ENCODE measurements at places on chromosomes 1 and 21.
A peak's percentile ranks its signal among the peaks of the same experiment; 100 is the strongest.

DNA sequence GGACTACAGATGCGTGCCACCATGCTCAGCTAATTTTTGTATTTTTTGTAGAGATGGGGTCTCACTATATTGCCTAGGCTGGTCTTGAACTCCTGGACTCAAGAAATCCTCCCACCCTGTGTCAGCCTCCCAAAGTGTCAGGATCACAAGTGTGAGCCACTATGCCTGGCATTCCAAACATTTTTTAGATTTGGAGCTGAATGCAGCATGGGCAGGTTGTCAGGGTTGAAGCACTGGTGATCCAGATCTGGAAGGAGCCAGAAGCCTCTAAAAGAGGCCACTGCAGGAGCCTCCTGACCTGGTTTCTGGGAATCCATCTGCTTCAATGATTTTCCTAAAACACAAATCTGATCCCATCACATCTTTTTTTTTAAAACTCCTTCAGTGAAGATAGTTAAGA lies 1.8 kb upstream of the CTPS1 start:
- H3K4me3 ChIP-seq, result no peak overlapping the region
- H3K27me3 ChIP-seq, result no peaks in the 10 kb centered on the region
- no peak overlapping the region for H3K27ac ChIP-seq
- H3K36me3 ChIP-seq, result peaks cover 6% of the 10 kb centered on the region
- peaks cover 37% of the 10 kb centered on the region for H3K4me1 ChIP-seq

DNA sequence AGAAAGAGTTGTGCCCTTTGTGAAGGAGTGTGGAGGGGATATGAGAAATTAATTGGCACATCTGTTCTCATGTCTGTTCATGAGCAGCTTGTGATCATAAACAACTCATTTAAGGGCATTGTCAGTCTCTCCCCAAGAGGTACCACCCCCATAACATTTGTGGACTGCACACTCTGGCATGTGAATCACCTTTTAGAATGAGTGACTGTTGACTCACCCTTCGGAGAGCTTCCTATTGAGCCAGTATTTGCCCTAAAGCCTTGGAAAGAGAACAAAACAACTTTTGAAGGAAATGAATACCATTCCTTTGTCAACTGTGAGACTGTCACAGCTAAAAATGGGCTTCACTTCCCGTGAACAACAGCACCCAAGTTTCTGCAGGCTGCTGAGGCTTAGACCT lies 27.5 kb upstream of the MYSM1 start:
- no peaks in the 10 kb centered on the region for H3K27me3 ChIP-seq
- peaks cover 17% of the 10 kb centered on the region for H3K4me1 ChIP-seq
- no peak overlapping the region for H3K4me3 ChIP-seq
- H3K36me3 ChIP-seq, result no peaks in the 10 kb centered on the region
- no peak overlapping the region for H3K27ac ChIP-seq

DNA sequence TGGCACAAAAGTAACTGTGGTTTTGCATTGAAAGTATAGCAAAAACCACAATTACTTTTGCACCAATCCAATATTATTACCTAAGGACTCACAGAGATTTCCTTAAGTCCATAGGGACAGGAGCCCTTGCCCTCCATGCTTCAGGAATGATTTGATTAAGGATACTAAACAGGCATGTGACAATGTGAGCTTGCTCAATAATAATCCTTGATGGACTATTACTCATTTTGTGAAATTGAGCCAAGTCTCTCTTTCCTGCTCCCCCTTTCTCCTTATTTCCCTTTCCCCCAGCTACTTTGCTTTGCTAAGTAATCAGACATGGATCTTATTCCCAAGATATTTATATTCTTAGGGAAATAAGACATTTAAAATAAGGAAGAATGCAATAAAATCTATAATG lies 21.6 kb upstream of the RGL1 start:
- no peak overlapping the region for H3K4me3 ChIP-seq
- no peaks in the 10 kb centered on the region for H3K36me3 ChIP-seq
- H3K4me1 ChIP-seq, result no peaks in the 10 kb centered on the region
- H3K27ac ChIP-seq, result no peak overlapping the region

GRCh38 chr1:229266274-229266673 lies 4.6 kb upstream of the RAB4A start:
- no peak overlapping the region for H3K4me3 ChIP-seq
- H3K27me3 ChIP-seq, result no peaks in the 10 kb centered on the region
- no peak for ATAC-seq
- H3K4me1 ChIP-seq, result peaks cover 5% of the 10 kb centered on the region
- no peaks in the 10 kb centered on the region for H3K36me3 ChIP-seq
- H3K27ac ChIP-seq, result no peak overlapping the region

DNA sequence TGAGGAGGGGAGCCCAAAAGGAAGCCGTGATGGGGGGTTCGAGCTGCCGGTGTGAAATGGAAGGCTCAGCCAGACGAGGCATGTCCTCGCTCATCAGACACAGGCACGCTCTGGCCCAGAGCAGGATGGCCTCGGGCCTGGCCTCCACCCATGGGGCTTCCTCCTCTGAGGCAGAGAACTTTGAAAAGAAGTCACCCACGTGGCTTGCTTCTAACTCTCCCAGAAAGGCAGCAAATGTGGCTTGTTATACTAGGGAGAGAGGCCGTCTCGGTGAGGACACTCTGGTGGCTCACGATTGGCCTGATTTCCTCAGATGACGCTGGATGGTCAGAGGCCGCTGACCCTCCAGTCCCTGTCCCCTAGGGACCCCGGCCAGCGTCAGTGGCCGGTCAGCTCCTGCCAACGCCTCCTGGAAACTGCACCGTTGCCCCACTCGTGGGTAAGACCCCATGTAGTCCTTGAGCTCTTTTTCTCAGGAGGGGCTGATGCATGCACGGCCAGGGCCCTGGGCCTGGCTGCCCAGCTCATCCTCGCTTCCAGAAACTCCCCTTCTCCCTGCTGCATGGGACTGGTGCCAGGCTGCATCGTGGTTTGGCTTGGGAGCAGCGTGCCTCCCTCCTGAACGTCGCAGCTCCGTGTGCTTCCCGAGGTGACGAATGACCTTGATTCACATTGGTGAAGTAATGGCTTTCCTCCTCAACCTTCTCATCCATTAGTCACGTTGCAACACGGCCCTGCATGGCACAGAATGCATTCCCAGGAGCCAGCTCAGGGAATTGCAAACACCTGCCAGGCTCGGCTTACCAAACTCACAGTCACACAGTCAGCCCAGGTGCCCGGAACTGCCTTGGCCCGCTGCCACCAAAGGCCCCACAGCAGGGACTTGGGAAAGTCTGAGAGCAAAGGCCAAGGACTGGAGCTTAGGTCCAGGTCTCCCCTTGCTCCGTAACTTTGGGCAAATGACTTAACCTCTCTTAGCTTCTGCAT lies 58.8 kb downstream of the TOMM20 start:
- no peak overlapping the region for H3K4me3 ChIP-seq
- no peak overlapping the region for H3K27ac ChIP-seq
- ATAC-seq, result no peak
- peaks cover 22% of the 10 kb centered on the region for H3K4me1 ChIP-seq

- no peaks in the 10 kb centered on the region for H3K4me1 ChIP-seq
- H3K4me3 ChIP-seq, result no peak overlapping the region
- no peak overlapping the region for H3K27ac ChIP-seq
- no peaks in the 10 kb centered on the region for H3K27me3 ChIP-seq
- no peaks in the 10 kb centered on the region for H3K36me3 ChIP-seq
Measured at GRCh38 chr1:214850432-214851050, 232.0 kb upstream of the KCNK2 start.

DNA sequence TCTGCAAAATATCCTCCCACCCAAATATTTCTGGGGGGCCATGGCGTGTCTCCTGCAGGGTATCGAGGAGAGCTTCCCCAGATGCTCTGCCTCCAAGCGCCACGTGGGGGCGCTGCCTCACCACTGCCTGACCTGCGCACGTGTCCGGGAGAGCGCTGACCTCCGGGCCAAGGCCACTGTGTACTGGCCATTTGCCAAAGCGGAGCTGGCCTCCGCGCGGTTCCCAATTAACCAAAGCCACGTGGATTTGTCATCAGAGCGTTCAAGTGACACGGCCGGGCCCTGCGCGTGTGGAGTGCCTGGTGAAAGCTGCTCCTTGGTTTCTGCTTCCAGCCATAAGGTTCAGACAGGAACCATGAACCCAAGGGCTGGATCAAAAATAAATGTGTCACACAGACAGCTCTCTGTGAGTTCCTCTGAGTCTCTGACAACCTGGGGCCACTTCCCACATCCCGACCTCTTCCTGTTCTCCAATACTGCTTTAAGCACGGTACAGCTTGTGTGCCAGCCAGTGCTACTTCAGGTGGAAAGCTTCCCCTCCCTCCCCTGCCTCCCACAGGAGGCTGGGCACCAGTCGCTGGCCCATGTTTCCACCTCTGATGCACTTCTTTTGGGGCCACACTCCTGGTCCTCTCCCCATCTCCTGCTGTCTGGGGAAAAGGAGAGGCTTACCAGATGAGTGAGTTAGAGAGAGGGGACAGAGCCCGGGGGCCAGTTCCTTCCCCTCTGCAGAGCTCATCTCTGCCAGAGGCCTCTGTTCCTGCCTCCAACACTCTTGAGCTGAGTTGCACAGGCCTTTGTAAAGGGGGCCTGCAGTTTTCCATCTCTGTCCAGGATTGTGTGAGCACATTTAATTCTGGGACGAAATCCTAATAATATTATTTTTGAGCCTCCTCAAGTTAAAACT lies 26.1 kb downstream of the ZP4 start:
- peaks cover 8% of the 10 kb centered on the region for H3K27me3 ChIP-seq
- no peak overlapping the region for H3K27ac ChIP-seq
- H3K36me3 ChIP-seq, result no peaks in the 10 kb centered on the region
- ATAC-seq, result no peak
- H3K4me3 ChIP-seq, result no peak overlapping the region

GRCh38 chr1:14039582-14040430 lies 339.8 kb downstream of the PRDM2 start:
- no peak for ATAC-seq
- no peaks in the 10 kb centered on the region for H3K27me3 ChIP-seq
- H3K27ac ChIP-seq, result no peak overlapping the region
- no peak overlapping the region for H3K4me3 ChIP-seq

DNA sequence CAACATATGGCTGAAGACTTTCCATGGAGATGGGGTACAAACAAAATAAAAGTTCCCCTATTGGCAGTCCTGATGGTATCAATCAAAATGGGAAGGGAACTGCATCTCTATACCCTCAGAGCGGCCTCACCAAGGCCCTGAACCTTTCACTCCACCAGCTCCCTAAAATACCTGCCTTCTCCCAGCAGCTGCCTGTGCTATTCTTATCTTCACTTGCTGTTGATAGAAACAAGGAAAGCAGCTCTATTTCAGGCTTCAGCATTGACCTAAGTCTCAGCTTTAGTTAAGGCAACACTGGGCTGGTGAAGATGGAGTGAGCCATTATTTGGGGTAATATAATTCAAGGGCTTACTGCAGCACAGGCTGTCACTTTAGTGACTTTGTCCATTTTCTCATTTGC lies 21.7 kb upstream of the PIGC start:
- no peak overlapping the region for H3K27ac ChIP-seq
- H3K4me3 ChIP-seq, result no peak overlapping the region
- no peaks in the 10 kb centered on the region for H3K4me1 ChIP-seq
- no peaks in the 10 kb centered on the region for H3K27me3 ChIP-seq

- peaks cover 46% of the 10 kb centered on the region for H3K36me3 ChIP-seq
- H3K4me1 ChIP-seq, result peaks cover 68% of the 10 kb centered on the region
- no peak for ATAC-seq
- H3K27me3 ChIP-seq, result no peaks in the 10 kb centered on the region
- no peak overlapping the region for H3K4me3 ChIP-seq
Measured at GRCh38 chr1:37483785-37484184, 9.4 kb downstream of the ZC3H12A start.

- ATAC-seq, result no peak
- H3K27me3 ChIP-seq, result peaks cover 12% of the 10 kb centered on the region
- no peaks in the 10 kb centered on the region for H3K4me1 ChIP-seq
- H3K36me3 ChIP-seq, result no peaks in the 10 kb centered on the region
- H3K4me3 ChIP-seq, result no peak overlapping the region
Measured at GRCh38 chr1:115538579-115538978, 103.2 kb upstream of the VANGL1 start.

DNA sequence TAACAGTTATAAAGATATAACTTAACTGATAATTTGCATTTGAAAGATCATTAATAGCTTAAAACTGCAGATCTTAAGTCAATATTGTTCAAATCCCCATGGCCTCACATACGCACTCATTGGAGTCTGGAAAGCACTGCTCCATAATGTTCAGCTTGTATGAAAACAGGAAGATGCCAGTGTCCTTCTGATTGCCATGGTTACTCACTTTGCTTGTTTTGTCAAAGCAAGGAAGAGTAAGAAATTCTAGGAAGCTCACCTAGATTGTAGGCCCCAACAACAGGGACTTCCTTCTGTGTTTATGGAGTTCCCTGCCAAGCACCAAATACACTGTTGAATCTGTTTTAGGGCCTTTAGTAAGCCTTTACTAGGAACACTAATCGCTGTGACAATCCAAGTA lies 10.9 kb downstream of the GAS5 start:
- no peak for ATAC-seq
- H3K27me3 ChIP-seq, result no peaks in the 10 kb centered on the region
- H3K4me1 ChIP-seq, result no peaks in the 10 kb centered on the region
- no peak overlapping the region for H3K27ac ChIP-seq

DNA sequence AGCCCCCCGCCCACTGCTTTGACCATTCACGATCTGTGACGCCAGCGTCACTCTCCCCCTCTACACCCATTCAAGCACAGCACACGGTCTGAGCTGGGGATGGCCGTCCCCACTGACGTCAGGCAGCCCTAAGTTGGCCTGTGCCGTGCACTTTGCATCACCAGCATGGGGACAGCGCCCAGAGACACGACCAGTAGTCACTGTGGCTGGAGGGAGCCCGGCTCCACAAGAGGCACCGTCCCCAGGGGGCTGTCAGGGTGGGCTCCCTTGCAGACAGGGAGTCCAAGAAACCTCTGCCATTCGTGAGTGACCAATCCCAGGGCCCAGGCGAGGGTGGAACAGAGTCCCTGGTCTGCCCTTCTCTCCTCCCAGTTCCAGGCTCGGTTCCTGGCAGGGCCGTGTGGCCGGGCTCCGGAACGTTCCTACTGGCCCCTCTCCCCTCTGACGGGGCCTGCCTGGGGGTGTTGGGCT lies 2.3 kb downstream of the KRTAP10-8 start:
- peaks cover 11% of the 10 kb centered on the region for H3K4me1 ChIP-seq
- H3K36me3 ChIP-seq, result peaks cover 29% of the 10 kb centered on the region
- H3K27ac ChIP-seq, result peak overlapping the region; percentile 45
- peaks cover 41% of the 10 kb centered on the region for H3K27me3 ChIP-seq

DNA sequence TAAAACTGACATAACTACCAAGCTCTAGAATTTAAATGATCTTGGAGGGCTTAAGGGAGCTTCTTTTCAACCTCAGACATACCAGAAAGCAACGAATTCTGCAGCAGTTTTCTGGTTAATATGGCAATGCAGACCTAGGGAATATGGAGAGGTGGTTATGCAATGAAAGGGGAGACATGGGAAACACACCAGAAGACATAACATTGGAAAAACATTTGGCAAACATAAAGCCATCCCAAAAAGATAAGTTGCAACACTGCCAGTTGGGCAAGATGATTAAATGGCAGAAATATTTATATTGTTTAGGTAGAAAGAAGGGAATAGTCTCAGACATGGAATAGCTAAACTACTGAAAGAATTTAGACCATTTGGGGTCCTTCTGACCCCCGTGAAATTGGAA lies 104.5 kb downstream of the KCNJ6 start:
- H3K4me3 ChIP-seq, result no peak overlapping the region
- H3K36me3 ChIP-seq, result no peaks in the 10 kb centered on the region
- H3K27ac ChIP-seq, result no peak overlapping the region
- no peaks in the 10 kb centered on the region for H3K27me3 ChIP-seq
- H3K4me1 ChIP-seq, result no peaks in the 10 kb centered on the region

Measured in stimulated activated memory B cell treated with anti-CD40 and anti-IgM and Interleukin-4, amounts not matched to agents 10 μg/mL and 1 μg/mL and 100 μg/mL, for 72 hours (primary cell).